Stimulated activated CD4-positive, alpha-beta T cell treated with anti-CD3 and anti-CD28 coated beads, Interleukin-15, amount 100 ng/mL, for 1 hour (primary cell): ENCODE measurements at places on chromosomes 6 and 20.

DNA sequence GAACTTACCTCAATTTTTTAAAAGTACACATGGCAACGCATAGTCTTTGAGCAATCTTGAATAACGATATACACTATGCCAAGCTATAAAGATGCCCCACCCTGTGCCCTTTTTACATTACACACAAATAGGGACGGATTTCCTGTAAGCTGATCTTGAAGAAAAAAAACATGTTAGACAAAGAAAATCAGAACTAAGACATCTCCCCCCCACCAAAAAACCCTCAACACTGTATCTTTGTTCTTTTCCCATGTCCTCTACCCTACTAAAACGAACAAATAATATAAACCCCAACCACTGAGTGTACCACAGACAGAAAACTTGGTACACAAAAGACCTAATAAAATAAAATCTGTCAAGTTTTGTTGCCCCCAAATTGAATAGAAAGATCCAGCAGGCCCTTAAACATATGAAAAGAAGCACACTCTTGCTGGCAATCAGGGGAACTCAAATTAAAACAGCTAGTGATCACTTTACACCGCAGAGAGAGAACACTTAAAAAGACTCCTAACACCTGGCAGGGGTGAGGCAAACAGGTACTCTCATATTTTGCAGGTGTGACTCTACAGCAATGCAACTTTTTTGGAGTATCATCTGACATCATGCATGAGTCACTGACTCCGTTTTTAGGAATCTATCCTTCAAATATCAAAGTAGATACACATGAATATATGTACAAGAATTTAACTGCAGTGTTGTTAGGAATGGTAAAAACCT is 29.6 kb downstream of the BACH2 start:
- DNase-seq = no peak

DNA sequence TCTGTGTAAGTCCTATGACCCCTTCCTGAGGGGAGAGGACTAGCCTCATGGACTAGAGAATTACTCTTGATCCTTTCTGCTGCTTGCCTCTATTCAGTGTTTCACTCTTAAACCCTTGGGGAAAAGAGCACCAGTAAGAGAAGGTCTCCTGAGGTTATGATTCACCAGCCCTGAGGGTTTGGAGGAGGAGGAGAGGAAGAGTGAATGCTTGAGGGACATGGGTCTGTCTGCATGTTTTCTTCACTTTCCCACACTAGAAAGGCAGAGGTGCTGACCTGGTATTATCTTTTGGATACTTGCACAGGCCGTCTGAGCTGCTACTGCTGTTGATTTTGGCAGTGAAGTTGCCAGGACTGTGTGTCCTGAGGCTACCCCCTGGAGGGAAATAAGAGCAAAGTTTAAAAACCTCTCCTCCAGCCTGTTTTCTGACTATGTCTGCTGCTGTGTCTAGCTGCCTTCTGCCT is 78.3 kb downstream of the CD109 start:
- DNase-seq = no peak

- DNase-seq = no peak
These were observed 60.2 kb upstream of the GATA5 start for GRCh38 chr20:62535964-62536363.

- DNase-seq = no peak
These were observed 93.7 kb upstream of the ATXN1 start for GRCh38 chr6:16854986-16855385.

DNA sequence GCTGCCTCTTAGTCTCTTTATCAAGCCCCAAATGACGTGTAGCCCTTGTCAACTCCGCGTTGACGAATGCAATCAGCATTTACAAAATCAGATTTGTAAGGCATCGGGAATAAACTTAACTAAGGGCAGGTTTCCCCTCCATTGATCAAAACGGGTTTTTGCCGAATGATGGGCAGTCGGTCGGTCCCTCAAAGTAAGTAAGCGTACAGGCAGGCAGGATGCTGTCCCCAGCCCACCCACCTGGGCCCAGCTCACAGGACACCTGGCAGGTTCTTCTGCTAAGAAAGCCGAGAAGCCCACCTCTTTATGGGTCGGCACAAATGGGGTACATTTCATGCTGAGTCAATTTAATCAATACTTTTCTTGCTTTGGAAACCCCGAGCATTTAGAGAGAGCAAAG is 22.0 kb upstream of the MAFB start:
- DNase-seq = no peak

DNA sequence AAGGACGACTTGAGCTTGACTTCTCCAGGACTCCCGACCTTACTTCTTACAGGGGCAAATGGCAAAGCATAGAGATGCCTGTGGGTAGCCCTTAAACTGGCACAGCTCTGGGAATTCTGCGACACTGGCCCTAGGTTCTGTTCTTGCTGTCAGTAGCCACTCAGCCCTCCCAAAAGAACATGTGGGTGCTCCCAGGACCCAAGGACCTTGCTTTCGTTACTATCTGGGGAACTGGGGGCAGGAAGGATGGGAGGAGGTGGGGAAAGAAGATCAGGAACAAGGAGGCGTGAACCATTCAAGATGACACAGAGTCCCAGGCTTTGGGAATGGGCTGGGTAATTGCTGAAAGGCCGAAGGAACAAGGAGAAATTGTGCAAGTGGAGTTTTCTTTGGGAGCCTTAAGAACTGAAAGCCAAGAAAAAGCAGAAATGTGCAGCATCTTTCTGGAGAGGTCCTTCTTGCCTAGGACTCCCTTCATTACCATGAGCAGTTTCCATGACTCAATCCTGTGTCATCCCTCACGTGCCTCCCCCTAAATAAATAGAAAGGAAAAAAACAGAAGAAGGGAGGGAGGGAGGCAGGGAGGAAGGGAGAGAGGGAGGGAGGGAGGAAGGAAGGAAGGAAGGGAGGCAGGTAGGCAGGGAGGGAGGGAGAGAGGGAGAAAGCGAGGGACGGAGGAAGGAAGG is 284.6 kb upstream of the FOXQ1 start:
- no peak for DNase-seq

- DNase-seq = no peak
These were observed 46.1 kb downstream of the LYRM4 start for GRCh38 chr6:5214570-5215052.

DNA sequence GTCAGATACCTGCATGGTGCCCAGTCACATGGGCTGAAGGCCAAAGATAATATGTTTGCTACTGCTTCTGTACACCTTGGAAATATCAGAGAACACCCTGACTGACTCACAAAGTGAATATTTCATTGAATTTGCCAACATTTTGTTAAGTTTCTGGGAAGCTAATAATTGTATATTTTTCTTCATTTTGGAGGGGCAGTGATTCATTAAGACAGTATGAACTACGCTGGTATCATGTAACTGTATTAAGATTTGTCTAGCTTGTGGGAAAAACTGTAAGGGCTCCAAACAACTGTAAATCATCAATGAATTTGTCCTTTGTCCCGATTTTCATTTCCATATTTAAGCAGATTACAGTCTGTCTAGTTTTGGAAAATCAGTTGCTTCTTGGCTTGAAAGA is 102.3 kb upstream of the CCN2 start:
- no peak for DNase-seq

- no peak for DNase-seq
These were observed 1418.7 kb downstream of the GRIK2 start for GRCh38 chr6:102812242-102812641.

GRCh38 chr6:141752677-141753076 is 380.0 kb upstream of the GJE1 start:
- no peak for DNase-seq

- DNase-seq = no peak
These were observed 855.8 kb downstream of the HACE1 start for GRCh38 chr6:104003803-104004516.

DNA sequence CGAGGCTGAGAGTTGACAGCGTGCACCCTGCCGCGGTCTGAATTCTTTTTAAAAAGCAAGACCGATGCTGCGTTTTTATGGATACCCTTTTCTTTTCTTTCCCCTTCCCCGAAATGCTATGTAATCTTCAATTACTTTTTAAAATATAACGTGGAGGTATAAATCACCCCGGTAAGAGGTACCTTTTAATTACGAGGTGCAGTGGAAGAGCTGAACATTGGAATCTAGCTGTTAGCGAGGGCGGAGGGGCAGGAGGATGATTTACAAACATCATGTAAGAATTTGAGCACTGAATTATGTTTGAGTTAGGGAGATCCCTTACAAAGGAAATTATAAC is 1.2 kb downstream of the EYA2 start:
- DNase-seq = no peak

DNA sequence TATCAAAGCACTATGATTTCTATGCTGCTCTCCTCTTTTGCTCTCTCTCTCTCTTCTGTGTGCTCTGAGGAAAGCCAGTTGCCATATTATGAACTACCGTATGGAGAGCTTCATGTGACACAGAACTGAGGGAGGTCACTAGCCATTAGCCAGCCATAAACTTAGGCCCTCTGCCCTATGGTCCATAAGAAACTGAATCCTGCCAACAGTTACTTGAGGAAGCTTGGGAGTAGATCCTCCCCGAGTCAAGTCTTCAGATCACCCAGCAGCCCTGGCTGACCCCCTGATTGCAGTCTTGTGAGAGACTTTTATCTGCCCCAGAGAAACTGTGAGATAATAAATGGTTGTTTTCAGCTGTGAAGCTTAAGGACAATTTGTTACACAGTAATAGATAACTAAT is 5.7 kb upstream of the PEX7 start:
- DNase-seq = no peak

GRCh38 chr6:39904946-39905639 is 29.2 kb downstream of the MOCS1 start:
- no peak for DNase-seq

DNA sequence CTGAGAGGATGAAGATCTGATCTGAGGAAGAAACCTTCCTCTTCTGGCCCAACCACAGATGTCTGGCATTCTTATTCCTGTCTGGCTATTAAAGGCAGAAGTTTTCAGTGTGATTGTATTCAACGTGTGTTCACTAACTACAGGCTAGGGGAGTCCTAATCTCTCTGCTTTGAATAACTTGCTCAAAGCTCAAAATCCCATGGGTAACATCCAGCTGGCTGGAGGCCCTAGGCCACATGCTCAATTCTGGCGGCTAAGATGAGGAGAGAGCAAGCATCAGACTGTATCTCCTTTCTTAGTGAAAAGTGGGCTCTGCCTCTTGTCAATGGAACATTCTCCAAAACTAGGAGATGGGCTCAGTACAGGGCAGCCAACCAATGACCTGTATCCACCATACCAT is 478.0 kb downstream of the KIF16B start:
- no peak for DNase-seq

DNA sequence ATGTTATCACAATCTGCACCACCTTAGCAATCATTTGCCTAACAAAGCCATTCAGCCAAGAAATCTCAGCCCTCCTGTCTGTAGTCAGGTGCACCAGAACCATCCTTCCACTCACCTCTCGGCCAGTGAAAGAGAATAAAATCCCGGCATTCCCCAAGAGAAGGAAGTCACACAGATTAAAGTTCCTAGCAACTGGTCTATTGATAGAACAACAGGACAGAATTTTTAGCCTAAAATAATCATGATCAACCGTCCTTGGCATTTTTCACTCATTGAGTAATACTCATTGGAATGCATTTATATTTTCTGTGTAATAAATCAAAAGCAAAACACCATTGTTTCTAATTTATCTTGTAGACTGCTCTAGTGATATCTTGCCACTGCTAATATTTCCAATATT is 85.7 kb upstream of the CDH4 start:
- DNase-seq = no peak

- no peak for DNase-seq
These were observed 54.1 kb upstream of the TULP1 start for GRCh38 chr6:35566794-35567193.

DNA sequence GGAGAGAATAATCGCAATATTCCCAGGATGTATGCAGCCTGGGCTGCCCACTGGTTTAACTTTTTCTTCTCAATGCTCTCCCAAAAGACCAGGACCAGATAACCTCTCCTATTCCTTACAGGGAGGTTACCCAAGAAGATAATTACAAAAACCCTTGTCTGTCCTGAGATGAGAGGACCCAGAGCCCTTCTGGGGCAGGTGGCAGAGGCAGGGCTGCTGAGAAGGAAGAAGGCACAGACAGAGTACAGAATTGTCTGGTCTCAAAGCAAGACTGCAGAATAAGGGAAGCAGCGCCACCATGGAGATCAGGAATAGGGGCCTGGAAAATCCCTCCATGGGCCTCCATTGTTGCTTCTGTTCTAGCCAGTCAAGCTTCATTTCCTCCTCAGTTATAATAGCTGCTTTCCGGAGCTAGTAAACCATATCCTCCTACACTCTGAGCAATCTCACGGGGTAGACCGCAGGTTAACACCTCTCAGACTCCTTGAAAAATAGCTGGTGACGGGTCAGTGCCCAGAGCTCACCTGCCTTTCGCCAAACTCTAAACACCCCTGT is 463 bp upstream of the HLA-DMB start:
- DNase-seq = no peak

- no peak for DNase-seq
These were observed 41.0 kb downstream of the GPLD1 start for GRCh38 chr6:24448396-24448795.

- DNase-seq = no peak
These were observed 215.8 kb upstream of the CITED2 start for GRCh38 chr6:139590206-139590605.

- DNase-seq = no peak
These were observed 75.6 kb downstream of the CDC5L start for GRCh38 chr6:44462797-44463727.

DNA sequence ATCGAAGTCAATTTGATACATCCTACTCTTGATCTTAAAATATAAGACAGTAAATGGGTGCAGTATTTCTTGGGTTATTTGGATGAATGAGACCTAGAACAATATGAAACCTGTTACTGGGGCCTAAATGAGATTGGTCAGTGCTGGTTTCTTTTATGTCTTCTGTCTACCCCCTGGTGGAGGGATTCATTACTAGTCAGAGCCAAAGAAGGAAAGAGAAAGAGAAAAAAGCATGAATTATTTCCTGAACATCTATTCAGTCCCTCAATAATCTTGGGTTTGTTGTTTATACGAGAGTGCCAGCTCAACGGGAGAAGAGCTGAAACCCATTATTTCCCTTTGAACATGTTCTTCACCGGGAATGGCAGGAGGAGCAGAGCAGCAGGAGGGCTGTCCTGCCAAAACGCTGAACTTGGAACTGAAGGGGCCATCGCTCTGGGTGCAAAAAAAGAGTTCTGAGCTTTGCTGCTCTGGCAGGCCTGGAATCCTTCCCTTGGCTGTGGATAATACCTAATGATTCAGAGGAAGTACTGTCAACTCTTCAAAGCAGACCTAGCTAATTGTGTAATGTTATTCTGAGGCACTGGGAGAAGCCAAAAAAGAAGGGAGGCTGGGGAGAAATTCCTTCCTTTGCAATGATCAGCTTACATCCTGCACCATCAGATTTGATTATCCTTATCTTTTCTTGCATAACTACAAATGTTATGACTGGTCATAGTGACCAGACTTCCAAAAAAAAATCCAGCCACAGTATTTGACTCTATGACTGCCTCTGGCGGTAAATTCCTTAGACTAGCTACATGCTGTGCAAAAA is 72.0 kb downstream of the BLOC1S5 start:
- no peak for DNase-seq

GRCh38 chr20:47273591-47274235 is 82.8 kb downstream of the ZMYND8 start:
- no peak for DNase-seq

GRCh38 chr6:38610050-38610625 is 29.6 kb downstream of the BTBD9 start:
- no peak for DNase-seq
